ENCODE measurements at places on chromosomes 2 and 18.

DNA sequence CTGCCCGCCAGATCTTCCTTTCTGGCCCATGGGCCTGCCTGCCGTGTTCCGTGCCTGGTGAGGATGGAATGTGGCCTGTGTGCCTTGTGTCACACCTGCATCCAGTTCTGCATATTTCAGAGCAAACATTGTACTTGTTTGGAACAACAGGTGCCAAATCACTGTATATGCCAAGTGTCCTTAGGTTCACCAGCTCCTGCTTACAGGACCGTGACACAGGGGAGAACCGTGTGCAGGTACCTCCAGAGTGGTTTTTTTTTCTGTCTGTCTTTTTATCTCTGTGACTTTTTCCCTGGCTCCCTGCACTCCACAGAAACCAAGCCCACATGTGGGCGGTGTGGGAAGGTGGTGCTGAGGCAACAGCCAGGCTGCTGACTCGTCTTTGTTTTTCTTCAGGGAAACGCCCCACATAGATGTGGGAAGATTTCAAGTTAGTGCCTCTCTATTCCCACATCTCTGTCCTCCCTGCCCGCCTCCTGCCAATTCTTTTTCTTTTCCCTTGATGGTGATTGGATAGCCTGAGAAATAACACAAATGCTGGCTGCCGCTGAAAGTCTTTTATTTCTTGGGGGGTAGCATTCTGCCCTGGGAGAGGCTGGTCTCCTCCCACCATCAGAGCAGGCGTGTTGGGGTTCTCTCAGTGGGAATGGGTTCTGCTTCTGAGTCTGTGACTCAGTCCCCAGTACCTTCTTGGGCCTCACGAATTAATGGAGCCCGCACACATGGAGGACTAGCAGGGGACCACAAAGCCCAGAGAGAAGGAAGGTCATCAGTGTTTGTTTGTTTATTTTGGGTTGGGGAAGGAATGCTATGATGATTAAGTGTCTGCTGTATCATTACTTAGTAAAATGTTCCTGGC lies 21.4 kb downstream of the GRHL1 start:
- no peak for DNase-seq

DNA sequence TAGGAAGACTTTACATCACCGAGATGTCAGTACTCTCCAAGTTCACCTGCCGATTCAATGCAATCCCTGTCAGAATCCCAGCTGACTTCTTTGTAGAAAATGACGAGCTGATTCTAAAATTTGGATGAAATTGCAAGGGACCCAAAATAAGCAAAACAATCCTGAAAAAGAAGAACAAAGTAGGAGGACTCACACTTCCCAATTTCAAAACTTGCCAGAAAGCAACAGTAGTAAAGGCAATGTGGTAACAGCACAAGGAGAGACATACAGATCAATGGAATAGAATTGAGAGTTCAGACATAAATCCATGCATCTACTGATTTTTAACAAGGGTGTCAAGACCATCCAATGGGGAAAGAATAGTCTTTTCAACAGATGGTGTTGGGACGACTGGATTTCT lies 52.2 kb downstream of the SMAD7 start:
- no peak for DNase-seq

- DNase-seq, result no peak
Observed at GRCh38 chr2:176567361-176567760, 298.1 kb downstream of the MTX2 start.

GRCh38 chr2:26080356-26080755 lies 46.5 kb downstream of the RAB10 start:
- DNase-seq, result no peak
